ENCODE measurements at places on chromosomes 5 and 9. TPM values are rescaled to one million over a fixed set of nuclear protein-coding genes. Genes with fewer than 3 reads are reported as not detected.

Gene WDR31
- total RNA-seq, result 0.58 TPM

Gene WDR55
- 51.0 TPM for total RNA-seq

Gene CERCAM
- total RNA-seq, result 12.8 TPM

Gene ADRA1B
- not detected for total RNA-seq

- H3K4me1 ChIP-seq, result no peaks in the 10 kb centered on the region
- no peaks in the 10 kb centered on the region for H3K36me3 ChIP-seq
- H3K27me3 ChIP-seq, result no peaks in the 10 kb centered on the region
- no peak for DNase-seq
- no peak overlapping the region for H3K4me3 ChIP-seq
These were observed 152.5 kb downstream of the PPP2R2B start for GRCh38 chr5:146726020-146726419.

- peak overlapping the region; percentile 88 for H3K4me3 ChIP-seq
- no peaks in the 10 kb centered on the region for H3K27me3 ChIP-seq
- no peak for DNase-seq
- no peak overlapping the region for H3K27ac ChIP-seq
- H3K36me3 ChIP-seq, result peaks cover 35% of the 10 kb centered on the region
These were observed 1.0 kb downstream of the BRIX1 start for GRCh38 chr5:34916518-34916917.

GRCh38 chr9:119004618-119004990 lies 364.6 kb downstream of the BRINP1 start:
- H3K4me3 ChIP-seq, result no peak overlapping the region
- no peaks in the 10 kb centered on the region for H3K27me3 ChIP-seq
- DNase-seq, result peak; percentile 43
- H3K36me3 ChIP-seq, result no peaks in the 10 kb centered on the region
- H3K27ac ChIP-seq, result peak overlapping the region; percentile 71

Measured in stomach (tissue), 19 donors.